ENCODE measurements at places on chromosomes 4 and X.

DNA sequence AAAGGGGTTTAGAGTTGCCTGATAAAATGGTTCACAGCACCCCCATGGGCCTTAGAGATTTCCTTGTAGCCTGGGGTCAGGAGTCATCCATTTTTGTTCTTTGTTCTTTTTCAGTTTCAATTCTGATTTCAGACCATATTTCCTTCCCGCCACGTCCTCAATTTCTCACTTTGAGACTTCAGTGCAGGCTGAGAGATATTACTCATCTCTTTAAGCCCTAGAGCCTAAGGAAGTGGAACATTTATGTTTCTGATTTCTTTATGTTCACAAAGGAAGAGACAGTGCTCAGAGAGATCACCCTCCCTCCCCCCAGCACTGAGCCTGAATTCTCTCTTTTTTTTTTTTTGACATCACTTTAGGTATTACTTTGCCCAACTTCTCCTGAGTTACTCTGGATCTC lies 56.3 kb downstream of the MSN start:
- DNase-seq: no peak

DNA sequence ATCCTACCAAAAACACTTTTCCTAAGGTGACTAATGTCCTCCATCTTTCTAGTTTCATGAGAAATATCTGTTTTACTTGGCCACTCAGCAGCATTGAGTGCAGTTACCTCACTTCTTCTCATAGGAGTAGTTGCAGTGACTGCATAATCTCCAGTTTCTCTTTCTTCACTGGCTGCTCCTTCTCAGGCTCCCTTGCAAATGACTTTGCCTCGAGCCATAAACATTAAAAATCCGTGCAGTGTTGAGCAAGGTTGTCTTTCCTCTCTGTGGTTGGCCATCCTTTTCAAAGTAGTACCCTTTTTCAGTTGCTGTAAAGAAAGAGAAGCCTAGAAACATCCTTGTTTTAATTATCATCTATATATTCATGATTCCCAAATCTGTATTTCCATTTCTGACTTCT lies 10.2 kb upstream of the PRKG2 start:
- no peak for DNase-seq

DNA sequence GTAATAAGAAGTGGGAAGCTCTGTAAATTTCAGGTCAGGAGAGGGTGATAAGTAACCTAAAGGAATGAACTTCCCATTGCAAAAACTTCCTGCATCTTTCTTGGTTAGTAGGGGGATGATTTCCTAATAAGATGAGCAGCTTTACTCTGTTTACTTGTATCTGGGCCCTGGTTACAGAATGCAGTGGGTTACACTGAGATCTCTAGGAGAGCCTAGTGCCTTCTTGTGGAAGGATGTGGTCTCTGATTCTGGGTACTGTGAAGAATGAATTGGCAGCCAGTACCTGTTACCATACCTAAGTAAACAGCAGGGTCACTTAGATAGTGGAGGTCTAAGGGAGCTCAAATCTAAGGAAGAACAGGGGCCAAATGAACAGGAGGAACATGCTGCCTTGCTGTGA lies 320.6 kb downstream of the ARHGAP10 start:
- no peak for DNase-seq

DNA sequence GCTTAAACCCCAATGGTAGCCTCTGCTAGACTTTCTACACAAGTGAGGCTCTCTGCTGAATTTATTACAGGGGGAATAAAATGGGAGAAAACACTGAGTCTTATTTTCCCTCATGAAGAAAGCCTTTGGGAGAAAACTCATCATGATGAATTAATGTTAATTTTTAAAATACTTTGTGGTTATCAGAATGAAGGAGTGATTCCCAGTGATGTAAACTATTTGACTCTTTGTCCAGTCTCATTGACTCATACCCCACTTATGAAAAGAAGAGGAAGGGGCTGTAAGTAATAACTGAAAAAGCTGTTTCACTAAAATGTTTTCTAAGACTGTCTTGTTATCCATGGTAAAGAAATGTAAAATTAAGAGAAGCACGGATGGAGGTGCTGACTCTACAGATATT lies 208.8 kb downstream of the GRIA3 start:
- DNase-seq: no peak

- no peak for DNase-seq
These were observed 30.9 kb downstream of the FAM9C start for GRCh38 chrX:13013363-13014110.

- no peak for DNase-seq
These were observed 55.8 kb upstream of the WDR1 start for GRCh38 chr4:10172278-10172921.

DNA sequence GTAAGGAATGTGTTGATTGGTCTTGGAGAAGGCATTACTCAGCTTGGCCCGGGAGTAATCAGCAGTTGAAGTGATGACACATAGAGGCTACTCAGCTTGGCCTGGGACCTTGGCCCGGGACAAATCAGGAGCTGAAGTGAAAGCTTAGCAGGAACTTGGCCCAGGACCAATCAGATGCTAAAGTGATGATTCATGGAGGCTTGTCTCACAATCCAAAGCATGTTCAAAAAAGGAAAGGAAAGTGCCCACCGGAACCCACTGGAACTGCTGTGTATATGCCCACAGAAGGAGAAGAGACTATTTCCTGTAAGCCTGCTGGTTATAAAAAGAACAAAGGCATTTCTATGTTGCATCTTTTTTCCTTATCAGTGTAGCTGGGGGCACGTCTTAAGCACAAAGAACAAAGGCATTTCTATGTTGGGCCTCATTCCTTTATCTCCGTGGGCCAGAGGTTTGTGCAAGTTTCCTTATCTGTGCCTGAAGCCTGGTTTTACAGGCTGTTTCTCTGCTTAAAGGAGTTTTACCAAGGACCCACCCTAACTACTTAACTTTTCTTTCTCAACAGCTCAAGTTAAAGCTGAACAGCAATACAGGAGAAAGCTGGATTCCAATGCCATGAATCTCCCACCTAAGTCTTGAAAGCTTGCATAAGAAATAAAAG lies 1176.7 kb downstream of the NLGN4X start:
- no peak for DNase-seq

GRCh38 chr4:75172551-75172950 lies 239.6 kb downstream of the PARM1 start:
- DNase-seq: no peak
